A549 treated with DMSO at 1 μM for 4 hours (cell line): ENCODE measurements at places on chromosomes 11 and 22. TPM values are rescaled to one million over a fixed set of nuclear protein-coding genes. Genes with fewer than 3 reads are reported as not detected.

Gene TREH
- 0.05 TPM in 1 of 5 replicates, not detected in the others for total RNA-seq

Gene CECR2
- total RNA-seq: 0.06 to 0.21 TPM (median 0.09 TPM) in 5 replicates

Gene HOATZ
- not detected in 5 replicates for total RNA-seq

Gene MS4A15
- not detected in 5 replicates for total RNA-seq

Gene LYVE1
- total RNA-seq: 0.03 to 0.17 TPM (median 0.05 TPM) in 3 of 5 replicates, not detected in the others

Gene MYEOV
- 95.4 to 118 TPM (median 111 TPM) in 5 replicates for total RNA-seq

Gene NEU3
- total RNA-seq: 3.3 to 4.7 TPM (median 4.1 TPM) in 5 replicates

Gene FIBIN
- not detected in 5 replicates for total RNA-seq

Gene NRGN
- 5.5 to 11.1 TPM (median 9.1 TPM) in 5 replicates for total RNA-seq

Gene PHF21B
- total RNA-seq: 0.95 to 1.4 TPM (median 1.2 TPM) in 5 replicates

Gene LRRC32
- 0.13 to 0.29 TPM (median 0.16 TPM) in 5 replicates for total RNA-seq

Gene THRSP
- not detected in 5 replicates for total RNA-seq

Gene TMEM126B
- 55.1 to 66.6 TPM (median 62.1 TPM) in 5 replicates for total RNA-seq

Gene MUC5AC
- total RNA-seq: 2.3 to 5.4 TPM (median 4.6 TPM) in 5 replicates

Gene ARHGAP42
- total RNA-seq: 6.7 to 10.9 TPM (median 8.7 TPM) in 5 replicates

Gene TMPRSS6
- 0.02 TPM in 1 of 5 replicates, not detected in the others for total RNA-seq

Gene PRRG4
- total RNA-seq: 0.47 to 0.76 TPM (median 0.62 TPM) in 5 replicates

Gene KREMEN1
- 2.5 to 4.3 TPM (median 3.9 TPM) in 5 replicates for total RNA-seq

Gene APOL1
- total RNA-seq: 8.0 to 8.8 TPM (median 8.5 TPM) in 5 replicates

Gene LTBP3
- total RNA-seq: 92.6 to 142 TPM (median 111 TPM) in 5 replicates

Gene CBLIF
- not detected in 5 replicates for total RNA-seq

Gene MOB2
- 40.0 to 49.9 TPM (median 43.9 TPM) in 5 replicates for total RNA-seq

Gene TMEM218
- 20.4 to 25.5 TPM (median 25.1 TPM) in 5 replicates for total RNA-seq

Gene PNPLA3
- total RNA-seq: 0.80 to 1.3 TPM (median 0.94 TPM) in 5 replicates

Gene GSTT2B
- total RNA-seq: 0.17 to 0.54 TPM (median 0.26 TPM) in 5 replicates

Gene POTEH
- total RNA-seq: not detected in 5 replicates

Gene USP2
- 0.32 to 0.58 TPM (median 0.38 TPM) in 5 replicates for total RNA-seq

Gene ABCG4
- total RNA-seq: 0.19 to 0.36 TPM (median 0.25 TPM) in 5 replicates

Gene MYO18B
- total RNA-seq: 0.01 to 0.04 TPM (median 0.02 TPM) in 3 of 5 replicates, not detected in the others

Gene OR51B2
- not detected in 5 replicates for total RNA-seq

Gene KRTAP5-11
- total RNA-seq: not detected in 5 replicates

Gene ZBTB16
- total RNA-seq: not detected in 5 replicates

Gene SUN2
- 30.3 to 38.3 TPM (median 33.6 TPM) in 5 replicates for total RNA-seq

Gene KDELR3
- 15.6 to 23.2 TPM (median 20.0 TPM) in 5 replicates for total RNA-seq

Gene MCAT
- total RNA-seq: 12.5 to 26.3 TPM (median 23.5 TPM) in 5 replicates

Gene LDHA
- 2,181 to 3,051 TPM (median 2,653 TPM) in 5 replicates for total RNA-seq

Gene GAL3ST3
- total RNA-seq: not detected in 5 replicates

Gene CDC45
- 23.5 to 26.4 TPM (median 24.8 TPM) in 5 replicates for total RNA-seq

Gene TAF10
- 189 to 236 TPM (median 228 TPM) in 5 replicates for total RNA-seq

Gene CRYBA4
- not detected in 5 replicates for total RNA-seq

Gene AIP
- 45.8 to 54.0 TPM (median 47.4 TPM) in 5 replicates for total RNA-seq

Gene UQCC3
- 25.7 to 36.5 TPM (median 31.8 TPM) in 5 replicates for total RNA-seq

Gene NXPE2
- not detected in 5 replicates for total RNA-seq

Gene TBX1
- total RNA-seq: 2.9 to 4.9 TPM (median 3.4 TPM) in 5 replicates

Gene WT1
- total RNA-seq: 5.9 to 6.9 TPM (median 6.1 TPM) in 5 replicates

Gene OR2D3
- not detected in 5 replicates for total RNA-seq

Gene PTPN5
- total RNA-seq: not detected in 5 replicates

Gene RPL27A
- 2,489 to 2,645 TPM (median 2,591 TPM) in 5 replicates for total RNA-seq

Gene AMPD3
- 8.5 to 11.1 TPM (median 9.1 TPM) in 5 replicates for total RNA-seq

Gene HDHD5
- 34.7 to 44.2 TPM (median 39.4 TPM) in 5 replicates for total RNA-seq

Gene APOA1
- total RNA-seq: 0.10 to 0.39 TPM (median 0.12 TPM) in 3 of 5 replicates, not detected in the others

Gene APBB1
- 17.0 to 20.3 TPM (median 17.8 TPM) in 5 replicates for total RNA-seq

Gene TIGD3
- 0.65 to 1.00 TPM (median 0.86 TPM) in 5 replicates for total RNA-seq
